Activated T-cell treated with anti-CD3 and anti-CD28 coated beads, Interleukin-2, amount 50 U/mL, for 72 hours (primary cell): ENCODE measurements at places on chromosomes 16 and 17. TPM values are rescaled to one million over a fixed set of nuclear protein-coding genes. Genes with fewer than 3 reads are reported as not detected.

Gene C1QTNF8
- total RNA-seq, result not detected

Gene KIAA0753
- total RNA-seq, result 14.0 TPM

Gene EIF3CL
- 60.6 TPM for total RNA-seq

Gene TEKT1
- total RNA-seq, result not detected

Gene MYH8
- total RNA-seq, result not detected

Gene SHISA9
- not detected for total RNA-seq
